ENCODE measurements at places on chromosomes 2 and 18.

DNA sequence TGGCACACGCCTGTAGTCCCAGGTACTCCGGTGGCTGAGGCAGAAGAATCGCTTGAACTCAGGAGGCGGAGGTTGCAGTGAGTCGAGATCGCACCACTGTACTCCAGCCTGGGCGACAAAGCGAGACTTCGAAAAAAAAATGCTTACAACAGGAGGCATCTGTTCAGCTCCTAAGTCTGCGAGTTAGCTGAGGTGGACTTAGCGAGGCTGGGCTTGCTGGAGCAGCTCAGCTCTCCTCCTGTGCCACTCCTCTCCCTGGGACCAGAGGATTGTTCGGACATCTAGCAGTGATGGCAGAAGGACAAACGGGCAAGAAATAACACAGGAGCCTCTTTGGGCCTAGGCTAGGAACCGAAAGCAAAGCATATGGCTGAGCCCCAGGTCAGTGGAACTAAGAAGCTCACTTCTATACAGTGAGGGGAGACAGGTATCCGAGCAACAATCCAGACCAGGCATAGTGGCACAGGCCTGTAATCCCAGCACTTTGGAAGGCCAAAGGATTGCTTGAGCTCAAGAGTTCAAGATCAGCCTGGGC is 260.1 kb downstream of the GLI2 start:
- DNase-seq = no peak

DNA sequence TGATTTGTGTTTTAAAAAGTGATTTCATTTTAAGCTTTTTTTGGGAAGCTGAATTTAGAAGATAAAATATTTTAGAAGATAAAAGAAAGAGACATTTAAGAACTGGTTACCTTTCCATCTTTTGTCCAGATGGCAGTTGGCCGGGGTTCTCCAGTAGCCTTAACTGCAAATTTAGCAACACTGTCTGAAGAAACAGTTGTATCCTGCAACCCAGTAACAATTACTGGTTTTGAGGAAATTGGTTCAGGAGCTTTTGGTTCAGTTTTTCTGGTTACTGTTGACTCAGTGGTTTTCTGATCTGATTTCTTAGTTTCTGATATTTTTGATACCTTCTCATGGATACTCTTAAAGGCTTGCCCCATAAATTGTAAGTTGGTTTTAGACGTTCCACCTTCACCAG is 49.9 kb downstream of the PLEKHA3 start:
- no peak for DNase-seq

DNA sequence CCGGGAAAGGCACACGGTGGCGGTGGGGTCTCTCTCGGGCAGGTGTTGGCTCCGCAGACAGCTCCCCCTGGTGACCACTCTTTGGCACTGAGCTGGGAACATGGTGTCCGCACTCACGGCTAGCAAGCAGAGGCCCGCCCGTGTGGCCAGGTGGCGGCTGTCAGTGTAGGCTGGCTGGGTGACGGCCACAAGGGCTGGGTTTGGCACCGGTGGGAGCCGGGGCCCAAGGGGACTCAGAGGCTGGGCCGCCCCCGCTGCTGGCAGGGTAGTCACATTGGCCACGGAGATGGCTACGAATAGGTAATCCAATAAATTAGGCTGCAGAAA is 1071.7 kb downstream of the RPIA start:
- no peak for DNase-seq

DNA sequence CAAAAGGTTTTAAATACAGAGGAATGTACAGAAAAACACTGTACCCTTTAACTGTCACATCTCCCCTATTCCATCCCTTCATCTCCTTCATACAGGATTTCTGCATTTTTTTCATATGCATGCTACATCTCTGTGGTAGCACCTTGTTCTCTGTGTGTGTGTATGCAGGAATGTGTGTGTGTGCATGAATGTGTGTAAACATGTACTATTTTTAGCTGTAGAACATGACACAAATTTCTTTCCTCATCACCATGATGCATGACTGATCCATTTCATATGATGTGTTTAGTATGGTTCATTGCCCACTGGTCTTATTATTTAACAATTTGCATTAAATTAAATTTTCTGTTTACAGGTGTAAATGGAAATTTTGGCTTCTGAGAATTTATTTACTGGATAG is 21.5 kb upstream of the ZEB2 start:
- no peak for DNase-seq

DNA sequence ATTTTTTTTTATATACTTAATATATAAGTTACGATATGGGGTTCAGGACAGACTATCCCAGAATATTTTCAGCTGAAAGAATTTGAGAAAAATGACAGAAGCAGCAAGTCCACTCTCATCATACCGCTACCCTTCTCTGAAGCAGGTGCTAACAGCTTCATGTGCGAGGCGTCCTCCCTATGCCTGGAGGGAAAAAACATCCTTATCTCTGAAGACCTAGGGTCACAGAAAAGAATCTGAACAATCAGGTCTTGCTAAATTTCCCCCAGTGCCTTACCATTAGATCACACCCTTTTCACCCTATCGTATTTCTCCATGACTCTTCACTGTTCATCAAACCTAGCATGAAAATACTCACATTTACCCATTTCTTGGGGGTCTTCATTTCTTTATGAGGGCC is 51.9 kb upstream of the CREB1 start:
- no peak for DNase-seq

DNA sequence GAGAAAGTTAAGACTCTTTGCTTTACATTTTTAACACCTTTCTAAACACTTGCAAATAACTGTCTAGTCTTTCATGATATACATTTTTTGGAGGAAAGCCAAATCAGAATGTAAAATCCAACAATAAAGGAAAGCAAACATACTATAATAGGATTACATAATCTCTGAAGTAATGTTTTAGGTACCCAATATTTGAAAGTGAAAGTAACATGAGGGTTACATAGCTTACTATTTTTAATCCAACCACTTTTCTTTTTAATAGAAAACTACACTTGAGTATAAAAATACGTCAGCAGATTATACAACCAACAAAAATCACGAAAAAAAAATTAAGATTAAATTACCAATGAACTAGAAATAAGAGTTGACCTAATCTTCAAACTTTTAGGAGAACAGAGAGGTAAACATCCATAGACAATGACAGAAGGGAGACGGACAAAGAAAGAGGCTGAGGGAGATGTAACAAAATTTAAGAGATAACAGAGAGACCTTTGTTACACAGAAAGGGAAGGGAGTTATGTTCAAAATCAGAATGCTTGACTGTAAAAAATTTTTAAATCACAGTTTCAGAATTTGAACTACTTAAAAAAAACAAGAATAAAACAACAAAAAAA is 150.0 kb downstream of the IKZF2 start:
- no peak for DNase-seq

DNA sequence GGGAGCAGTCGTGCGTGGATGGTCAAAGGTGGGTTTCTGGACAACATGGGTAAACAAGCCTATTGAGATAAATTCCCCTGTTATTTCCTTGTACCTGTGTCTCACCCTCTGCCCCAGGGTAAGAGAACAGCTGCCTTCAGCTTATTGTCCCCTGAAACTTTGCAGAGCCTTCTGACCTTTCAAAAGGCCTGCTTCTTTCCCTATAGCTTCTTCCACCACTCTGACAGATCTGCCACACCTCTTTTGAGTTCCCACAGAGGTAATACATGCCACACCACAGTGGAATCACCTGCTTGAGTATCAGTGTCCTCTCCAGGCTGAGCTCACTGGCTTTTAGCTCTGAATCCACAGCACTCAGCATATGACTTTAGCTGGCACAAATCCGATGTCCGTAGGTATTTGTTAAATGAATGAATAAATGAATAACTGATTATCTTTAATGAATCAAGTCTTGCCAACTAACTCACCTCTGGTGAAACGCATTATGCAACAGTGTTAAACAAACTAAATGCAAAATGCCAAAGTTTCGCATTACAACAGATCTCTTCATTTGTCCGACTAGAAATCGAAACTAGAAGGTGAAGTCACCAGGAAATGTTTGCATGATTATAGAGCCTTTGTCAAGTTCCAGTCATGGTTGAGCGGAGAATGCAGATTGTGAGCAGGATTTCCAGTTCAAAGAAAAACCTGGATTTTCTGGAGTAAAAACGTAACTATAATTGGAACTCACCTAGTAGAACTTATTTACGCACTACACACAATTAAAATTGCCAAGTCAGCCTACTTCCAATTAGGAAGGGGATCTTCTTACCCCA is 16.4 kb downstream of the DYNAP start:
- DNase-seq = no peak

DNA sequence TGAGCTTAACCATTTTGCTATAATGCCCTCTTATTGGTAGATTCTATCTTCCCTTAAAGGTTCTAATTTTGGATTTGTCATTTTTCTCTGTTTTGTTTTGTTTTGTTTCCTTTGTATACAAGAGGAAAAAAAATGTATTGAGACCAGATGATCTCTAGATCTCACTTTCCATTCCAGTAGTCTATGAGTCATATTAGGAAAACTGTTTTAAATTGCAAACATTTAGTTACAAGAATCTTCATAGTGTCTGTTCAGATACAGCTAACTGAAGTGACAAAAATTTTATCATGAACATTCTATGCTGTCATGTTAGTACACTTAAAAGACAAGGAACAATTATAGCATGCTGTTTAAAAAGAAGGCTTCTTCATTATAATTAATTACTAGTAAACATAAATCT is 322.8 kb downstream of the LRRTM4 start:
- DNase-seq = no peak

DNA sequence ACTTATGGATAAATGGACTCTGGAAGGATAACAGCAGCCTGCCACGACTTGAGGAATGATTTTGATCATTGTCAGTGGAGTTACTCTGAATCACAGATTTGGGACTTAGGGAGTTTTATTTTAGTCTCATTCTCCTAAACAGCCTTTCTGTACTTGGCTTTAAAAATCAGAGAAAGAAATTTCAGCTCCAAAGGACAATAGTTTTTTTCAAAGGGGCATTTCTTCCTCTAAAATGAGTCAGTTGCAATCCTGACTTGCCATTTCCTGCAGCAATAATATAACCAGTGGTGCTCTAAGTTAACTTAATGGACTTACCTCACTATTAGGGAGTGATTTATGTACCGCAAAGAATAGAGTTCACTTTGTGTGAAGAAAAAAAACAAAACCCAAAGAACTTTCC is 35.1 kb upstream of the MTX2 start:
- DNase-seq = no peak

DNA sequence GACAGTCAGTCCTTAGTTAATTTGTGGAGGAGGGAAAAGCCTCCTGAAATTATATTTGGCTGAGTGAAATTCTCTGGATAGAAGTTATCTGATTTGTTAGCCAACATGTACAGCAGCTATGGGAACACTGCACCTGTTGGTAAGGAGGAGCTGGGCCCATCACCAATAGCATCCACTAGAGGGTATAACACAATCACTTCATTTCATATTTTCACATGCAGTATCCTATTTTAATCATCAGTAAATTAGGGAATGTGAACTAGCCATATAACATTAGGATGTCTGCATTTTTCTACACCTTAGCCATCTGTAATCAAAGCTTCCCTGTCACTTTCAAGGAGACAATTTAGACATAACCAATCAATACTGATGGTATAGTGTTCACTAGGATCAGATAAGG is 818.4 kb upstream of the CDH2 start:
- no peak for DNase-seq

DNA sequence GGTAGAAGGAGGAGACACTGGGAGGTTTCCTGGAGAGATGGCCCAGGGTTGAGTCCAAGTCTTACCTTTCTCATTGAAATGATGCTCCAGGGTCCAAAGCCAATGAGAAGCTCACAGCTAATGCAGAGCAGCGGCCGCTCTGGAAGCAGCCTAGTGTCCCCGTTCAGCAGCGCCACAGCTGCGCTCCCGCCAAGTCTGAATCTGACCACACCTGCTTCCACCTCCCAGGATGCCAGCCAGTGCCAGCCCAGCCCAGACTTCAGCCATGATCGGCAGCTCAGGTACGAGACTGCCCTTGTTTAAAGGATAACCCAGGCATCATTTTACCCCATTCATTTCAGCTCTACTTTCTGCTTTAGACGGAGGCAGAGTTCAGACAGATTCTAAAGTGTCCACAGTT is 11.9 kb upstream of the RPL31 start:
- DNase-seq = no peak

DNA sequence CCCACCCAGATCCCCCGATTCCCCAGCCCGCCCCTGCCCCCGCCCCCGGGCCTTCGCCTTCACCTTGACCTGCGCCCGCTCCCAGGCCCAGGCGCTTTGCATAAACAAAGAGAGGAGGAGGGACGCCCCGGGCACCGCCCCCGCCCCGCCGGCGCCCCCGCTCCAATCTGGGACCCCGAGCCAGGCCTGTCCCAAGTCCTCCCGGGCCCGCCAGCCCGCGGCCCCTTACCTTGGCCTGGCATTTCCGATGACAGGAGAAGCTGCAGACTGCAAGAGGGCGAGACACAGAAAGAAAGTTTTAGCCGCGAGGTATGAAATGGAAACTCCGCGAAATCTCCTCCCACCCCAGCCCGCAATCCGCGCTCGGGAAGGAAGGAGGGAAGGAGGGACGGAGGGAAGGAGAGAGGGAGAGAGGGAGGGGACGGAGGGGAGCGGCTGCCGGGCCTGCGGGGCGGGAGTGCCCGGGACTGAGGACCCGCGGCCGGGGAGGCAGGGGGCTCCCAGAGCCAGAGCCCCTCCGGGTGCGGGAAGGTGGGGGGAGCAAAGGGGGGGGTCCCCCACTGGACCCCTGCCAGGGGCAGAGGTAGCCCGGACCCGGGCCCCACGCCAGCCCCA is 24.2 kb downstream of the TNS1 start:
- no peak for DNase-seq

- no peak for DNase-seq
Observed at GRCh38 chr2:104847586-104848160, 6.2 kb upstream of the POU3F3 start.

GRCh38 chr2:134819334-134819733 is 19.1 kb upstream of the ACMSD start:
- DNase-seq = no peak

DNA sequence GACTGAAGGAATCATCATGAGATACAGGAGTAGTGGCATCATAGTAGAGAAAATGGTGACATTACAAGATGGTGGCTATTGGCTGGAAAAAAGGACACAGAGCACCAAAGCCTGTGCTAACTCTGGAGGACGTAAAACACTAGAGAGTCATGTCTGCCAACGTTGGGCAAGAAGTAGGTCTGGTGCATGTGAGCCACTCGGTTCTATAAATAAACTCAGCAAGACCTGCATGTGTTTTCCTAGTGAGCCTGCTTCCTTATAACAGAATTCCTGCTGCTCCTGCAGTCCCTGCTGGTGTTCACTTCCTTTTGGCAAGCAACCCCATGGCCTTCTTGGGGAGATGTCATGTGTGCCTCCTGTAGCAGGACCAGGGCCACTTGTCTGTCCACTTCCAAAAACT is 325.2 kb downstream of the OSR1 start:
- no peak for DNase-seq

Measured in activated CD4-positive, alpha-beta T cell treated with anti-CD3 and anti-CD28 coated beads for 48 hours (primary cell).